ENCODE measurements at places on chromosomes 11 and 22.

DNA sequence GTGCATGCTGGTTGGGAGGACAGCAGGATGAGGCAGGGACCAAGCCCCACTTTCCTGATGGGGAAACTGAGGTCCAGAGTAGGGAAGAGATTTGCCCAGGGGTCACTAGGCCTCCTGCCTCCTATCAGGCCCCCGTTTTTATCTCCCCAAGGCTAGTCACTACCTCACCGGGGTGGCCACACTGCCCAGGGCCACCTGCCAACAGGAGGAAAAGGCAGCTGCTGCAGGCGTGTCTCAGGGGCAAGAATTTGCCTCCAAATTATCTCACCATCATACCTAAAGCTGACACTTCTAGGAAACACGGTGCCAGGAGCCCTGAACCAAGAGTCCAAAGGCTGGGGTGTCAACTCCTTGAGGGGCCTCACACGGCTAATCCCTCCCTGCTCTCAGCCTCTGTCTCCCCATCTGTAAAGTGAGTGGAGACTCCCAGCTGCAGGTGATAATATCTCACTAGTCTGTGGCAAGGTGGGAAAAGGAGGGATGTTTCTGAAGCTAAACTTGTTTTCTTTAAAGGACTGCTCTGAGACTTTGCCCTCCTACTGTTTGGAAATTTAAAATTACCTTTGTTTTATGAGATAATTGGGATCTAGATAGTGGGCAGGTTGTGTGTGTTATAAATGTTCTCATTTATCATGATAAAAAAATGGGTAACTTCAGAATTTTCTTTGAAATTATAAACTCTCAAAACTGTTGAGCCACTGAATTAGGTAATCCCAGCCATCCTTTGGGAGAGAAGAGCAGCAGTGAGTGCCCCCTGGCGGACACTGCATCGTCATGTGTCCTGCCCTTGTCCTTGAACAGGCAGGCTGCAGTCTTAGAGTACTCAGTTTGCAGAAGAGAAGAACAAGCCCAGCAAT, 60.0 kb downstream of the MYO7A start:
- DNase-seq: peak; percentile 60

- no peak for DNase-seq
These were observed 9.0 kb upstream of the AHNAK start for GRCh38 chr11:62555464-62556107.

DNA sequence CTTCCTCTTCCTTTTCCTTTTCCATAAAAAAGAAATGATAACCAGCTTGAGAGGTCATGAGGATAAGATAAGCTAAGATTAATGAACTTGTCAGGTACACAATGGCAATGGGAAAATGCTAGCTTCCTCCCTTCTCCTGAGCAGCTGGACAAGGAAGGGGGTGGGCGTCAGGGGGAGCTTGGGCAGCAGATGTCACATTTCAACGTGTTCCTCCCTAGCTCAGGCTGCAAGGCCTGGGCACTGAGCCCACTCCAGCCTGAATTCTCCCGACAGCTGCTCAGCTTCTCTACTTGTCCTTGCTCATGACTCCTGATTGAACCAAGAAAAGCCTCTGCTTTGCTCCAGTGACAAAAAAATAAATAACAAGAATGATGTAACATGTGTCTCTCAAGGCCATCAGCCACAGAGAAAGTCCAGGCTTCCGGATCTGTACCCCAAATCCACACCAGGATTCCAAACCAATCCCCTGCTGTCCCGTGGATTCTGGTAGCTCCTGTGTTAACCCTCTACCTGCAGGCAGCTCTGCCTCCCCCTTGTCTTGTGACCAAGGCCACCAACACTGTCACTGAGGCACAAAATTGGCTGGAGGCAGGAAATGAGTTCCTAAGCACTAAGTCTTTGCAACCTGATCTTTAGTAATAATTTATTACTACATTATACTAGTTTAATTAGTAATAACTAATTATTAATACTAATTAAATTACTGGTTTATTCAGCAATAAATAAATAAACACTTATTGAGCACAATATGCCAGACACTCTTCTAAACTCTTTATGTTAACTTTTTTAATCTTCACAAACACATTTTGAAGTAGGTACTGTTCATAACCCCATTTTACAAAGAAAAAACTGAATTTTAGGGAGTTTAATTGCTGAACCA, 146.5 kb downstream of the CCDC34 start:
- DNase-seq: peak; percentile 80

- no peak for DNase-seq
These were observed 8.7 kb upstream of the DGKZ start for GRCh38 chr11:46338636-46338987.

DNA sequence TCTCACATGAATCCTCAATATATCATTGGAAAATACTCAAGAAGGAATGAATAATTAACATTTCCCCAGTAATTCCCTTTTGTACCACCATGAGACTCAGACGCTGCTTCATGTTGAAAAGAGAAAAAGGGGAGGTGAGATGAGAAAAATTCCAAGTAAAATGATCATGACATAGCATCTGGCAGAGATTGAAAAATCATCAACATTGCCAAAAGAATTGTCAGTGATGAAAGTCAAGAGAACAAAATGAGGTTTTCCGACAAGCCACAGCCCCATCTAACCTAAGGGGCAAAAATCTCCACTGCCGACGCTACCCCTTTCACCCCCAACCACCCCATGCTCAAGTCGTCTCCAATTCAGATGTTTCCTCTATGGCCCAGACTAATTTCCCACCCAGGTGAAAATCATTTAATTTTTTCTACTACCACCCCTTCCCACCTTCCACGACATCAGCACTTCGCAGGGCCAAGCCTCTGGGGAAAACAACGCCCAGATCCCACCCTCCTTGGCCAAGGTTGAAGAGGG, 1.2 kb downstream of the RAB6A start:
- no peak for DNase-seq

DNA sequence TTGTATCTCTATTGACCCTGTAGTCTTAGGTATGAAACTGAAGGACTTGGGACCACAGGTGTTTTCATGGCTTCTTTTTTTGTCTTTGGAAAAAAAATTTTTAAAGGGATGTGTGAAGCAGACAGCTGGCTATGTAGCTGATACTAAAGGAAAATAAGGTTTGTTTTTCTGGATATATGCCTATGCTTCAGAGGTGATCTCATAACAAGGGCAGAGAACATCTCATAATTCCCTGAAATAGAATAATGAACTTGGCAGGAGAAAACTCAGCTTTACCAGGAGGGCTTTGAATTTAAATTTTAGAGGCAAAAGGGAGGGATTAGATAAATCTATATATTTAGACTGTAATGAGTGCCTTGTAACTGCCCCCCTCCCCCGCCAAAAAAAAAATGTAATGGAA, 714.9 kb downstream of the OPCML start:
- no peak for DNase-seq

DNA sequence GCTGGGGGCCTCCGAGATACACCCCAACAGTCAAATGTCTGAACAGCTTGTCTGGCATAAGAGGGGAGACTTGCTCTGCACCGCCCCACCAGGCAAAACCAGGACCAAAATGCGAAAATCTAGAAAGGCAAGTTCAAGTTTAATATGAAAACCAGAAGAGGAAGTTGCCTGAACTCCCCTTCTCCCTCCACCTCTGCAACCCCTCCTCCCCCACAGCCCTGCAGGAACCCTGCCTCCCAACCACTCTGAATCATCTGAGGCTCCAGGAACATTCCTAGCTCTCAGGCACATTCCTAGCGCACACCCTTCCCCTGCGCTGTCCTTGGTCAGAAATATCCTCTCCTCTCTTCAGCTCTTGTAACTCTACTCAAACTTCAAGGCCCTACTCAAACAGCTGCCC, 36.7 kb downstream of the ISX start:
- DNase-seq: no peak

- no peak for DNase-seq
These were observed 3.3 kb downstream of the SELENOM start for GRCh38 chr22:31103899-31104694.

DNA sequence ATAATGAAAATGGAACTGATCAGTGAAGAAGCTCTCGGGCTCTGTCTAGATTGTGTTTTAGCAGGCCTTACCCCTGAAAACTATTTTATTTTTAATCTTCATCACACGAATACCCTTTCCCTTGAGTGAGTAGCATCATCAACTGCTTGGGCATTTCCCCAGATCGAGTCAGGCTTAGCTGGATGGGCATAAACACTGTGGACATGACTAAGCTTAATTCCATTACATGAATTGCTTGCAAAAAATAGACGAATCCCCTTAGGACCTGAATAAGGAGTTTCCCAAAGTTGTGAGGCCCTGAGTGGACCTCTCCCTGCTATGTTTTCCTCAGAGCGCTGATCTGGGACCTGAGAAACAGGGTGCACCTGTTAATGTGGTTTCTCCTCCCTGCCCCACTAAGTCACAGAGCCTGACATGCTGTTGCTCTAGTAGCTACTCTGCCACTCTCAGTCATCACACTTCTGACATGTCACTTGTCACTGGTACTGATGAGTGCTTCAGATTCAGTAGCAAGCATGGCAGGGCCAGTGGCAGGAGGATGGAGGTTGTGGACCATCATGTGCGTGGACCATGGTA, 53.5 kb downstream of the ENDOD1 start:
- no peak for DNase-seq

GRCh38 chr11:16791191-16791961, 52.9 kb downstream of the C11orf58 start:
- DNase-seq: peak; percentile 81

DNA sequence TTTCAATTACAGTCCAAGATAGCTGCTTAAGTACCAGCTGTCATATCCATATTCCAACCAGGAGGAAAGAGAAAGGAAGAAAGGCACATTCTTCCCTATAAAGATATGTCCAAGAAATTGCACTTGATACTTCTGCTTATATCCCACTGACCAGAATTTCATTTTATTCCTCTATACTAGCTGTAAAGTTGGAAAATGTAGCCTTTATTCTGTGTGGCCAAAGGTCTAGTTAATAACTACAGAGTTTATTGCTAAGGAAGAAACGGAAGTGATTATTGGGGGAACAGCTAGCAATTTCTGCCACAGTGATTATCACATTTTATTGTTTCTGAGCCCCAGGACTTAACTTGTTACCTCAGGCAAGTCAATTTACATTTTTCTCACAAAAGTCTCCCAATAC, 213.8 kb downstream of the TTC28 start:
- no peak for DNase-seq

GRCh38 chr22:22010358-22010757, 27.8 kb upstream of the TOP3B start:
- DNase-seq: no peak

DNA sequence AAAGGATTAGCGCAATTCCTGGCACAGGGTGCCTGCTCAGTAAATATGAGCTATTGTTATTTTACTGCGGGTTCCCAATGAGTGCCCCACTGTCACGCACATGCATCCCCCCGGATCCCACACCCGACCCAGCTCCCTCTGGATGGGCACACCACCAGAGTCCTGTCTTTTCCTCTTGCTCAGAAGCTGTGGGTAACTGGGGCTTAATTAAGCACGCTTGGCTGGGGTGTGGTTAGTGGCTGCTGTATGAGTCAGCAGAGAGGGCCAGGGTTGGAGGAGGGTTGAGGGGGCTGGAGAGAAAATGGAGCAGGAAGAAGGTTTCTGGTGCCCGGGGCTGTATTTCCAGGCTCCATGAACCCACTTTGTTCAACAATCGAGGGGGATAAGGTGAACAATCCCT, 30.3 kb upstream of the NECTIN1 start:
- no peak for DNase-seq

GRCh38 chr22:49664891-49665290, 162.8 kb downstream of the BRD1 start:
- no peak for DNase-seq

GRCh38 chr11:83249445-83249844, 36.7 kb downstream of the CCDC90B start:
- no peak for DNase-seq

DNA sequence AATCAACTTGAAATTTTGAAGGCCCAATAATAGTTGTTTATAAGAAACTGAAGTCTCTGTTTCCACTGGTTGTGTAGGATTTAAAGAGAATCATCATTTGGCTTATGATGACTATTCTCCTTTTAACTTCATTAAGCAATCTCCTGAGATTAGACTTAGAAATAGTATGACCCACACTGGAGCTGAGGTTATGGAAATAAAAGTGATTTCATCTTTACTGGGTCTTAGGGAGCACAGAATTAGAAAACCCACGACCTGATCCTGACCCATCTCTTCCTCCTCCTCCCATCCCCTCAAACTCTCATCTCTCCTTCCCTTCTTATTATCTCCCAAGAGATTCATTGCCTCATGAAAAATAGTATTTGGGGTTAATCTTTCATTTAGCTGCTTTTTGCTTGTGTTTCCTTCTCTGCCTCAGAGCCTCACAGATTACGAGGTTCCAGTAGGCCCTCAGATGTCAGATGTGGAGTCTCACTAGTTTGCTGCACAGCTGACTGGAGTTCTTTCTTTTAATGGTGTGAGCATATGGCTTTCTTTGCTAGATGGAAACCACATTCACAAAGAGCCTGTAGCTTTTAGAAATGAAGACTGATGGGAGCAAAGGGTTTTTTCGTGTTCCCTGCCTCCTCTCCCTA, 85.0 kb downstream of the ALX4 start:
- no peak for DNase-seq

DNA sequence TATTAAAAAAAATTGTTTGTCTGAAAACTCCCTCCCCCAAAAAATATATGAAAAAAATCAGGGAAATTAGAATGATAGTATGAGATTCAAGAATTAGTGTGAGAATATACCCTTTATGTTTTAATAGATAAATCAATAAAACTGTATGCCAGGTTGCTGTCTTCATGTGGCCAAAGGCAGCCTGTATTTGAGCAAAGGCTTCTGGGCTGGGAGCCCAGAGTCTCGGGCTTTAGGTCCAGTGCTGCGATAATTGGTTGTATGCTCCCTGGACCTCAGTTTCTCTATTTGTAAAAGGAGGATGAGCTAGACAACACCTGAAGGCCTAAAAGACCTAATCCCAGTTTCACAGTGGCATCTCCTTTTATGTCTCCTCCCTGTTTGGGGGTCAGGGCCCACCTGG, 29.8 kb downstream of the THOC5 start:
- DNase-seq: no peak

GRCh38 chr22:48496987-48497650, 1330.6 kb downstream of the BRD1 start:
- no peak for DNase-seq

DNA sequence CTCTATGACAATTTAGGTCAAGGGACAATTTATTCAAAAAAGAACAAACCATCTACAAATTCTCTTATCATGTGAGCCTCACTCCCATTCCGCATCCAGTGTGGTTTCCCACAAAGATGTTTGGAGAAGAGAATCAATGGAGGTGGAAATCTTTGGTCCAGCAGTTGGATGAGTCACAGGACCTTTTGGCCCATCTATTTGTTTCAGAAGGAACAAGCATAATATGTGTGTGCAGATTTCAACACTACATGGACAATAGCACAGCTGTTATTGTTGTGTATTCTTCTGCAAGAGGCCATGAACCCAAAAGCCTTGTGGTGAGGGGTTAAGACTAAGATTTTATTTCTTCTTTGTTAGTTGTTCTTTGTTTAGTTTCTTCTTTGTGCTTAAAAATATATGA, 61.6 kb downstream of the OR10A6 start:
- no peak for DNase-seq

DNA sequence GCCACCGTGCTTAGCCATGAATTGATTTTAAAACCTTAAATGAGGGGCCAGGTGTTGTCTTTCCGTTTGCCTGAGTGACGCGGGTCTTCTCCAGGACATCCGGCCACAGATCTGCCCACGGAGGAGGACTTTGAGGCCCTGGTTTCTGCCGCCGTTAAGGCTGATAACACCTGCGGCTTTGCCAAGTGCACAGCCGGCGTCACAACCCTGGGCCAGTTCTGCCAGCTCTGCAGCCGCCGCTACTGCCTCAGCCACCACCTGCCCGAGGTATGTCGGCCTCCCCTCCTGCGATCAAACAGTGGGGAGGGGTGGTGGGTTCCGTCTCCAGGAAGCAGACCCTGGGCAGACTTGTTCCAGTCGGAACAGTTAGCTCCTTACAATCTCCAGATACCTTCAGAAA, 34.4 kb downstream of the IGHMBP2 start:
- DNase-seq: no peak
